ENCODE measurements at places on chromosomes 7 and 10.

- no peak for DNase-seq
Observed at GRCh38 chr7:75688200-75689136, 50.3 kb downstream of the HIP1 start.

- no peak for DNase-seq
Observed at GRCh38 chr10:49293208-49293603, 5.8 kb upstream of the C10orf71 start.

DNA sequence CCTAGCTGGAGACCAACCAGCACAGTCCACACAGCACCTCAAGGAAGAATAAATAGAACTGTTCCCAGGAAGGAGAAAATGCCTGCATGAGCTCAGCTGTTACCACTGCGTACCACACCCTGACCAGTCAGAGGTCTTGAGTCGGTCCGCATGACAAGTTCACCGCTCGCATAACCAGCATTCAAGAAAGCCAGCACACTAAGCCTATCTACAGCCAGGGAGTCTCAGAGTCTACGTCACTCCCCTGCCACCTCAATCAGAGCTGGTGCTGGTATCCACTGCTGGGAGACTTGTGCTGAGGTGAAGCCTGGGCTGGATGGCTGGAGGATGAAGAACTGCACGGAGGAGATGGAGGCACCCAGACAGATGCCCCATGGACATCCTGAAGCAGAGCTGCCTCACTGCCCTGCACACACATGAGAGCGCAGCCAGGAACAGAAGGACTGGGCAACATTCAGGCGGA lies 19.6 kb downstream of the AKR1C1 start:
- DNase-seq = no peak

- no peak for DNase-seq
Observed at GRCh38 chr10:93206652-93207051, 133.0 kb downstream of the CYP26A1 start.

DNA sequence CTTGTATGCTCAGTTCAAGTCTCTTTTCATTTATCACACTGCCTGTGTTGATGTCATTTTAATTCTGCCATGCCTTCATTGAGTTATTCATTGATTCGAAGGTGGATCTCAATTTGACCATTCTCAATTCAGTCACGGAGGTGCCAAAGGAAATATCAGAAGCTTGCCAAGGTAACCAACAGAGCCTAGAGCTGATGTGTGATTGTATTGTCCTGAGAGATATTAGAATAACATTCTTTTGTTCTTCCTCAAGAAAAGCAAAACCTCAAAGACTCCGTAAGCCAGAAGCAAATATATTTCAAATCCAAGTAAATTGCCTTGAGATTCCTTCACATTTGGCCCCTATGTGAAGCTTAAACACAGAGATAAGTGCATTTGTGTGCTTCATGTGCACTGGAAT lies 345.3 kb downstream of the CXCL12 start:
- peak; percentile 27 for DNase-seq

DNA sequence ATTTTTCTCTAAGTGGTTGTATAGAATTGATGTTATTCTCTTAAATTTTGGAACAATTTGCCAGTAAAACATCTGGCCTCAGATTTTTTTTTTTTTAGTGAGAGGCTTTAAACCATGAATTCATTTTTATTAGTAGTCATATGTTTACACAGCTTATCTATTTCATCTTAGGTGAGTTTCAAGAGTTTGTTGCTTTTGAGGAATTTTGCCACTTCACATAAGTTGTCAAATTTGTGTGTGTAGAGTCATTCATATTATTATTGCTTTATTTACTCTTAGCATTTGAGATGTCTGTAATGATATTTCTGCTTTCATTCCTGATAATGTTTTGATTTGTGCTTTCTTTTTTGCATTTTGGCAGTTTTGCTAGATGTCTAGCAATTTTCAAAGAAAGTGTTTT lies 132.1 kb downstream of the CCSER2 start:
- no peak for DNase-seq

GRCh38 chr10:77082601-77083252 lies 554.9 kb downstream of the KCNMA1 start:
- DNase-seq = no peak

- no peak for DNase-seq
Observed at GRCh38 chr7:30970074-30970473, 6.3 kb downstream of the GHRHR start.

- peak; percentile 17 for DNase-seq
Observed at GRCh38 chr7:84712374-84713121, 474.3 kb downstream of the SEMA3D start.

- no peak for DNase-seq
Observed at GRCh38 chr7:28036696-28037095, 143.9 kb downstream of the JAZF1 start.

GRCh38 chr7:43076189-43076605 lies 36.2 kb upstream of the HECW1 start:
- peak; percentile 71 for DNase-seq

DNA sequence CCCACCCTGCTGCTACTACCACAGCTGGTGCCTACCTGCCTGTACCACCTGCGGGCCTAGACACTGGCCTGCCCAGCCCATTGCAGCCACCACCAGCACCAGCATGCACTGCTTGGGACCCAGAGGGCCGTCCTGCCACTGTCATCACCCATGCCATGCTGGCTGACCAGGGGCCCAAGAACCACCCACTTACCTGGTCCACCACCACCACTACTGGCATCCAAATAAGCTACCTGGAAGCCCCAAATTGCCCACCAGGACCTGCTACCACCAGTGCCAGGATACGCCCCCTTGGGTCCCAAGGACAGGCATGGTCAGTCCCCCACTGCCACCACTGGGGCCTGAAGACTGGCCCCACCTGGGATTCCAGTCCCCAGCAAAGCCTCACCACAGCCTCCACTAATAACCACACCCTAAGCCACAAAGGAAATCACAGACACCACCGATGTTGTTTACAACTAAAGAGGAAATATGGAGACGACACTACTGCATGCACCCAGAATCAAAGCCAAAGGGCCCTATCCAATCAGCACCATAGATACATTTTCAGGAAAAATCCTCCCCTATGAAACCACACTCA lies 70.5 kb upstream of the DIP2C start:
- no peak for DNase-seq

DNA sequence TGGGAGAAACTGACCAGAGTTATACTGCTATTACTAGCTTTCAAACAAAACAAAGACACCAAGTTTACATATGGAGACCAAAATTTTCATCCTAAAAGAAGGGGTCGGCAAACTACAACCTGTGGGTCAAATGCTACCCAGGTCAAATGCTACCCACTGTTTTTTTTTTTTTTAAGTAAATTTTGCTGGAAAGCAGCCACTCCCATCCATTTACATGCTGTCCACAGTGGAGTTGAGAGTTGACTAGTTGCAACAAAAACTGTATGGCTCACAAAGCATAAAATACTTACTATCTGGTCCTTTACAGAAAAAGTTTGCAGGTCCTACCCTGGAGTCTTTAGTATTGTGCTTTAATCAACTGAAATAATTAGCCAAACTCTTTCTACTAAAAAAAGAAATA lies 91.4 kb downstream of the SIRT1 start:
- no peak for DNase-seq

DNA sequence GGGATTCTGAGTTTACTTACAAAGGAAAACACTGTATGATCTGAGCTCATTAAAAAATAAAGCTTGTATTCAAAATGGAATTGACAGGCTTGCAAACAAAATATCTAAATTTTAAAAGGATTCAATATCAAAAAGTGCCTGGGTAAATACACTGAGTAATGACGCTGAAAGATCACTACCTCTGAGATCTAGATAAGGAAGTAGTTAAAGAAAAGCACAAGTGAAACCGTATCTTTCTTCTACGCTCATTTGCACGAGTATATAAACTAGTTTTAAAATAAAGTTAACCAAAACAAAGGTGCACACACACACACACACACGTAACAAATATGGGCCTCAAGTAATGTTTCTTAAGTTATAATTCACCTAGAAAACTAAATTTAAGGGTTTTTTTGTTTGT lies 93.4 kb downstream of the SNX13 start:
- no peak for DNase-seq

DNA sequence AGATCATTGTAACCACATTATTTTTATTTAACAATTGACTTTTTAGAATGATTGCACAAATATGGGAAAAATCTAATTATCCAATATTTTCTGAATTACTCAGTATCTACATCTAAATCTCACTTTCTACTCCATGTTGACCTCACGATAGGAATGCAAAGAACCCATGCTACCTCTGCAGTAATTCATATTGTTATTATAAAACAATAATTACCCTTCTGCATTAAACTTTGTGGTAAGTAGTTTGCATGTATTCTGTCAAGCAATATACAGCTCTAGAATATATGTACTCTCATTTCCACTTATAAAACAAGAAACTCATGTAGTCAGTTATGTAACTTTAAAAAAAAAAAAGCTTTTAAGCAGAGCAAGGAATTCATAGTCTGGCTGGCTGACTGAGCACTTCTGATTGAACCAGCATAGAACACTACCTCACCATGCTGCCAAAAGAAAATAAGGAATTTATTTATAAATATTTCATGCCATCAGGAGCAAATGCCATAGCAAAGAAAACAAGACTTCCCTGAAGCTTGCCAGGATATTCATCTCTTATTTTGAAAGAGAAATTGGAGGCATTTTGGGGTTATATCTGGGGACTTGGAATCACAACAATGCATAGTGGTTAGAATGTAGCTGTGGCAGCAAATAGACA lies 895.7 kb downstream of the XPNPEP1 start:
- DNase-seq = no peak

- peak; percentile 11 for DNase-seq
Observed at GRCh38 chr7:142375710-142376313, 118.0 kb upstream of the PRSS58 start.

DNA sequence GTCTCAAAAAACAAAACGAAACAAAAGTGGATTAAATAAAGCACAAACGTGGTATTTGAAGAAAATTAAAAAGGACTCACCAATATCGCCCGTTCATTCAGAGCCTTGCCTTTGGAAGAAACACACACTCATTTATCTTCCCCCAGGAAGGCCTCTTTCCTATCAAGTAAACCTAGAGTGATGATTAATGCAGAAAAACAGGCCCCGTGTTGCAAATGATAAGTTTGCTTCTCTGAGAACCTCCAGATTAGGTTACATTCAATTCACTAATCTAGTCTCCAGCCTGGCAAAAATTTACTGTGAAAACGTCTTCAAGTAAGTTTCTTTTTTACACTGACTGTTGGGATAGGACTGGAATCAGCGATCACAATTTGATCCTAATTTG lies 78.0 kb upstream of the C1GALT1 start:
- no peak for DNase-seq

DNA sequence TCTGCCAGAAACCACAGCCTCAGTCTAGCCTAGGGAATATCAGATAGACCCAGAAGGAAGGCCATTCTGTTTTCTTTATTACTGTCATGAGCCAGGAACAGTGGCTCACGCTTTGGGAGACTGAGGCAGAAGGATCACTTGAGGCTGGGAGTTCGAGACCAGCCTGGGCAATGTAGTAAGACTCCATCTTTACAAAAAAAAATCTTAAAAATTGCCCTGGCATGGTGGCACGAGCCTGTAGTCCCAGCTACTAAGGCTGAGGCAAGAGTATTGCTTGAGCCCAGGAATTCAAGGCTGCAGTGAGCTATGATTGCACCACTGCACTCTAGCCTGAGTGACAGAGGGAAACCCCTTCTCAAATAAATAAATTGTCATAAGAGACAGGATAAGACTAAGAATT lies 3.7 kb upstream of the ESYT2 start:
- no peak for DNase-seq

DNA sequence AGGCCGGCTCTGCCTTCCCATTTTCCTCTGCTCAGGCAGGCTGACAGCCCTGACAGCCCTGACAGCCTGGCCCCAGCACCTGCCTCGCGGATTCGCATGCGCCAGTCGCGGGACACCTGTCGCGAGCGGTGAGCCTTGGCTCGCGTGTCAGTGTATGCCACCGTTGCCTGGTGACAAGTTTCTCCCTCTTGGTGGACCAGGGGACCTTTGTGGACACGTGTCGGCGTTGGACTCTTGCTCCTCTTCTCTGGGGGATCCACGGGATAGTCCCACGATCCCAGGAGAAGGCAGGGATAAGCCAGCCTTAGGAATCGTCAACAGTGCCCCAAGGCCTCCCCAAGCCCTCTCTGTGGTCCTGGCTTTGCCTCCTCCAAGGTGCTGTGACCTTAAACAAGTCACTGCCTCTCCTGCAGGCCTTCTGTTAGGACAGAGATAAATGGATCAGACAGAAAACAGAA lies 18.1 kb upstream of the ZNF273 start:
- DNase-seq = no peak

- no peak for DNase-seq
Observed at GRCh38 chr7:17770710-17771375, 169.5 kb downstream of the SNX13 start.

- no peak for DNase-seq
Observed at GRCh38 chr10:62707810-62708209, 96.7 kb upstream of the ADO start.

GRCh38 chr10:18254086-18254485 lies 113.9 kb downstream of the CACNB2 start:
- DNase-seq = peak; percentile 9

- peak; percentile 66 for DNase-seq
Observed at GRCh38 chr10:103765168-103765567, 90.2 kb downstream of the SH3PXD2A start.

- peak; percentile 77 for DNase-seq
Observed at GRCh38 chr7:33903791-33904680, 1.3 kb upstream of the BMPER start.

DNA sequence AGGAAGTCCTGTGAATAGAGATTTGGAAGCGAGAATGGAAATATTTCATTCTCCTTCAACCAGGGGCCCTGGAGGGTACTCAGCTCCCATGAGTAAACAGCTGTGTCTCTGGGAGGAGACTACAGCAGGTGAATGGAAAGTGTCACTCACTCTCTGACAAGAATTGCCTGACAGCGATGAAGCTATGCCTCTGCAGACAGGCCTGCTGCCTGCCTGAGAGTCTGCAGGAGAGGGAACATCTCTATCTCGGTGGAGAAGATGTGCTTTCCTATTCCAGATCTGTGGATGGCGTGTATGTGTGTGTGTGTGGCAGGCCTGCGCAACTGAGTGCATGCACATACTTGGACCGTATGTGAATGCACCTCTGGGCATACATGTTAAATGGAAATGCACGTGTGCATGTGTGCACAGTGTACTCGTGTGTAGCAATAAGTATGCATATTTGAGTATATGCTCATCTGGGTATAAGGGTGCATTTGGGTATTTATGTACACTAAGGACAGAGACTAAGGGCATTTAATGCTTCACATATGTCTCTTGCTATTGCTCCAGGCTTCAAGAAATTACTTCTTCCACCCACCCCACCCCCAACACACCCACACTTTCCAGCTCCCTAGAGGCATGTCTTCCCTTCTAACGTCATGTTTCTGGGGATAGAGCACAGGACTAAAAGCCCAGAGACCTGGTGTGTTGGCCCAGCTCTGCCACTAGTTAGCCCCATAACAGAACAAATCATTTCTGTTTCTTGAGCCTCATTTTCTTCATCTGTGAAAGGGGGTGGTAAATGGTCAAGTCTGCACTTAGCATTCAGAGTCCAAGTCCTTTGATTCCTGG lies 4.6 kb upstream of the ADCYAP1R1 start:
- DNase-seq = no peak

GRCh38 chr7:135600226-135600625 lies 42.5 kb downstream of the NUP205 start:
- DNase-seq = peak; percentile 1
